Right renal pelvis (tissue), 4 donors: ENCODE measurements at places on chromosomes 4 and X. TPM values are rescaled to one million over a fixed set of nuclear protein-coding genes. Genes with fewer than 3 reads are reported as not detected.

GRCh38 chrX:32293962-32294700 lies 917.2 kb downstream of the DMD start:
- no peak for DNase-seq

- DNase-seq, result no peak
Observed at GRCh38 chrX:108312957-108313356, 125.3 kb downstream of the COL4A6 start.

Gene PUDP
- 25.8 TPM for polyA plus RNA-seq

DNA sequence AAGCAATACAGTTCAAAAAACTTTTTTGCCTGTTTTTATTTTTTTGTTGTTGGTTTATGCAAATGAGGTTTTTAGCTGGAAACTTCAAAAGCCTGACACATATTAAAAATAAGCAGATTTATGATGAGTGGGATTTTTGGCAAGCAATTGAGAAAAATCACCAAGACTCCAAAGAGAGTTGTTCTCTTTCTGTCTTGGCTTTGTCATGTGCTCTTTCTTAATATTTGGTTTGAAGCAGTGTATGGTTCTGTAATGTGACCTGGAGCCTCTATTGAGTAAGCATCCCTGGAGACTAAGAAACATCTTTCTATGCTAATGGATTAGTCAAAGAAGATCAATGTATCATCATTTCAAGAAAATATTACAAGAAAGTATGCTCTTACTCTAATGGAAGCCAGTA lies 11.7 kb downstream of the TRIM2 start:
- DNase-seq, result no peak

- DNase-seq, result no peak
Observed at GRCh38 chrX:1833656-1834360, 218.9 kb downstream of the ASMT start.

DNA sequence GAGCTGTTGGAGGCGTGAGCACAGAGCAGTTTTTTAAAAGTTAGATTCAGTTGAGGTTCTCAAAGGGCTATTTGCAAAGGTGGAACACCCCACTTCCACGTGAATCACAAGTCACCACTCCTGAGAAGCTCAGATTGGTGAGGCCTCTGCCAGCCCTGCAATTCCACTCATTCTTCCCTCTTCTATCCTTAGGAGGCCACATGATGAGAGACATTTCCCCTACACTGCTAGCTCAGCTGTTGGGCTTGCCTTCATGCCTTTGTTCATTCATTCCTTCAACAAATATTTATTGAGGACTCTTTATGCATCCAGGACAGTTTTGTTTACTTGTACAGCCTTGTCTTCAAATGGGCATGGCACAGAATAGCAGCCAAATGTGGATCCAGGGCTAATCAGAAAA lies 3.7 kb downstream of the SRPX2 start:
- no peak for DNase-seq
